ENCODE measurements at places on chromosomes 7 and 10.

GRCh38 chr10:287814-288213, 152.6 kb downstream of the ZMYND11 start:
- no peak for DNase-seq

- DNase-seq, result no peak
These were observed 16.0 kb downstream of the TRIL start for GRCh38 chr7:28942168-28942567.

DNA sequence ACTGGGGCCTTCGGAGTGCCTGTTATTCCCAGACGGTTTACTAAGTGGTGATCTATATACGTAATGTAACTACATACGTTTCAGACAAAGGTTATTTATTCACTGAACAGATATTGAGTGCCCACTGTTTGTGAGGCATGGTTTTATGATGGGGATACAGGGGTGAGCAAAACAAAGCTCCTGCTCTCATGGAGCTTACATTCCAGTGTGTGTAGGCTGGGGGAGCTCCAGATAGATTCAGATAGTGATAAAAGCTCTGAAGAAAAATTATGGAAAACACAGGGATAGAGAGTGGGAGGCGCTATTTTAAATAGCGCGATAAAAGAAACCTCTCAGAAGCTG, 466 bp upstream of the DNAJB12 start:
- no peak for DNase-seq

- no peak for DNase-seq
These were observed 271.9 kb upstream of the MKI67 start for GRCh38 chr10:128398118-128398517.

DNA sequence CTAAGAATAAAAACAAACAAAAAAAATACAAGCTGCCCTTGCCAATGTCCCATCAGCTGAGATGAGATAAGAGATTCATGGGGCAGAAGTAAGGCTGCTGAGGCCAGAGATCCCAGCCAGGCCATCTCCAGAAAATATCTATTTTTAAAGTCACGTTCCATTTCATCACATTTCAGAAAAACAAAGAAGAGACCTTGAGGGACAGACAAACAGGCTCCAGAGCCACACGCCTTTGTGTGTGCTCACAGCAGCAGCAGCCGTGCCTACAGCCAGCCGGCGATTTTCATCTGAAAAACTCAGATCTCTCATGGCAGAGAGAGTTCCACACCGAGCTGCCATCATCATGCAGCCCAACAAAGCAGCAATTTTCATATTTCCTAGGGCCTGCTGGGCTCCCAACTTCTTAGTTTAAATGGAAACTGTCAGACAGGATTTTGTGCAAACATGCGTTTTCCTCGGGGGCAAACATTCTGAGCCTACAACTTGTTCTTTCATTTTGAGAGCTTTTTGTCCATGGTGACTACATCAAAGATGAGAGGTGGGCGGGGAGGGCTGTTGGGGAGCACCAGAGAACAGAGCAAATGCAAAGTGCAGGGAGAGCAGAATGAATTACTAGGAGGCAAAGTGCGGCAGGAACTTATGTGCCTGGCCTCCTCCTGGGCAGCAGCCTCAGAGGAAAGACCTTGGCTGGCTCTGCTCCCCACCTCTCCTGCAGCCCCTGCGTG, 38.8 kb downstream of the DLG5 start:
- no peak for DNase-seq

GRCh38 chr7:155988416-155988815, 176.2 kb upstream of the SHH start:
- no peak for DNase-seq

- no peak for DNase-seq
These were observed 73.1 kb downstream of the LANCL2 start for GRCh38 chr7:55438085-55438756.

DNA sequence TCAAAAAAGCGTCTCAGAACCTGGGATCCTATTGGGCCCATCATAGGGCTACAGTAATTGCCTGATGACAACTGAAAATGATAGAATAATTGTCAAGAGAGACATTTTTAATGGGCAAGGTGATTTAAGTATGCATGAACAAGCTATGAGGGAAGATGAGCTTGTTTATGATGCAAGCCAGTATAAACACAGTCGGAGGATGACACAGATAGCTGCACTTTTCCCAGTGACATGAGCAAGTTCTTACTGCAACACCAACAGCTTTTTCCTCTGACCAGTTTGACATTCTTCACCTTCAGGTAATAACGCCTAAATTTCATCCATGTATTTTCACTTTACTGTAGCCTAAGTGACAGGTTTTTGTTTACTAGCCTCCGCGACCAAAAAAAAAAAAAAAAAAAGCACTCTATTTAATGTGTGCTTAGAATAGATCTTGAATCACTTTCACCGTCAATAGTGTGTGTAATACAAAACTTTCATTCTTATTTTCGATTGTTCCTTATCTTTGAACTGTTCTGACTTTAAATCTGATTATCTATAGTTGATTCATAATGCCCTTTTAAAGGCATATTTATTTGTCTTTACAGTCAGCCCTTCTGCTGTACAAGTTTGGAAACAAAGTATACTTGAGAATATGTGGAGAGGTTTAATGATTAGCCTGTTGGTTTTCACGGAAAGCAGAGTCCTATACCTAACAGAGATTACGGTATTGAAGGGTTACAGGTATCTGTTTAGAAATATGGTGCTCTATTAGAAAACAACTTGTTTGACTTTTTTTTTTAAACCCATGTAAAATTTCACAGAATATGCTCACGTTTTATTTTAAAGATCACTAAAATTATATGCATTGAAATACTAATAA, 1.7 kb downstream of the FOXP2 start:
- no peak for DNase-seq

DNA sequence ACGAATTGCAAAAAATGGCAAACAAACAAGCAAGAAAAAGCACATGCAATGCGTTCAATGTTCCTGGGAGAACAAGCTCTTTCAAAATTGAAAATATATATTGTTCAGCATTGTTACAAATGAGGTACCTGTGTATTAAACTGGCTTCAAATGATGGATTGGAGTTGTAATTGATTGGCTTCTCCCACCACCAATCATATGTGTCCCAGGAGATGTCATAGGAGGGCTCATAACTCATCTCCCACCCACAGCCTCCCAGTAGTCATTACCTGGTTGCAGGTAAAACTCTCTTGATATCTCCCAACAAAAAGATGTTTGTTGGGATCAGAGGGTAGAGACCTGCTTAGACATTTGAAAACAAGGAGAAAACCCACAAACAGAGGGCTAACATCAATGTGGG, 302.9 kb downstream of the BAMBI start:
- no peak for DNase-seq

DNA sequence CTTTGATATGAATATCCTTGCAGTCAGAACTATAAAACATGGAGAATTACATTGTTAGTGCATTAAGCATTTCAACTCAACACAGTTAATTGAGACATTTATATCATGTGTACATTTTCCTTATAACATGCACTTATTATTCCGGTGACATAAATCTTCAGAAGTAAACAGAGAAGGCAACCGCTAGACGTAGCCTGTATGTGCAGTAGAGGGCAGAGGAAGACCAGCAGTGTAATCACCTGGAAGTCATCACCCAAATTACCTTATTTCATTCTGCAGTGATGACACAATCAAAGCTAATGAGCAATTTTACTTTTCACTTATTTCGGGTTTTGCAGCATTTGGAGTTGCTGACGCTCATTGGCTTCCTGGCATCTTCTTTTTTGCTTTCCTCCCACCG, 394.6 kb downstream of the SDK1 start:
- DNase-seq, result no peak

- DNase-seq, result no peak
These were observed 17.5 kb downstream of the FAM20C start for GRCh38 chr7:209906-210305.

DNA sequence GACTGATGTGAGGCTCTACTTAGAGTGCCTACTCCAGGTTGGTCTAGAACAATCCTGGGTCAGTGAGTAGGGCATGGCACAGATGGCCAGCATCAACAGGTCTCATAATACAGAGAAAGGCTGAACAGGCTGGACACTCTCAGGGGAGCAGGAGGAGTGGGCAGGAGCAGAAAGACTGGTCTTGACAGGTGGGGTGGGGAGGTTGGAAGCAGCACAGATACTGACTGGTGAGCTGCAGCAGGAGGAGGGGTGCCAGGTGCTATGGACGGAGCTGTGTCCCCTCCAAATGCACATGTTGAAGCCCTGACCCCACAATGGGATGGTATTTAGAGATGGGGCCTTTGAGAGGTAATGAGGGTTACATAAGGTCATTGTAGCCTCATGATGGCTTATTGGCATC, 190.4 kb upstream of the PLXNA4 start:
- DNase-seq, result no peak

DNA sequence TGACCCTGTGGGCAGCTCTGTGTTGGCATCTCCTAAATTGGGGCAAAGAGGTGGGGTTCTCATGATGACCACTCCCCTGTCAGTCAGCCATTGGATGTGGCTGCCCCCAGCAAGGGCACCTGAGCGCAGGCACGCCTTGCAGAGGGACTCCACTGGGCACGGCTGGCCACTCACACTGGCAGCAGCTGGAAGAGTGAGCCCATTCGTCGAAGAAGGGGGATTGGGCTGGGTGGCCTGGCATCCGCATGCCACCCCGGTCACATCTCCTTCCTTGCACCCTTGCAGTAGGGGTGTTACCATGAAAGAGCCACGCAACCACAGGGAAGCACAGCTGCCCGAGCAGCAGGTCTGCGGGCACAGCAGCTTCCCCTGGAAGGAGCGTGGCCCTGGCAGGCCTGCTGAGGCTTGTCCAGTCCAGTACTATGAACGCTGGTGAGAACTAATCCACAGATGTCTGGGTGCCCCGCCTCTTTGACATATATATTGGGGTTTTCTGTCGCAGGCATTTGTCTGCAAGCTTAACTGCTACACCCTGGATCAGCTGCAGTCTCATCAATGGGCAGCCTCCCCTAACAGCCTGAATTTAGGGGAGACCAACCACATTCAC, 25.7 kb upstream of the GRB10 start:
- DNase-seq, result no peak

- no peak for DNase-seq
These were observed 41.8 kb downstream of the CD36 start for GRCh38 chr7:80679921-80680907.

DNA sequence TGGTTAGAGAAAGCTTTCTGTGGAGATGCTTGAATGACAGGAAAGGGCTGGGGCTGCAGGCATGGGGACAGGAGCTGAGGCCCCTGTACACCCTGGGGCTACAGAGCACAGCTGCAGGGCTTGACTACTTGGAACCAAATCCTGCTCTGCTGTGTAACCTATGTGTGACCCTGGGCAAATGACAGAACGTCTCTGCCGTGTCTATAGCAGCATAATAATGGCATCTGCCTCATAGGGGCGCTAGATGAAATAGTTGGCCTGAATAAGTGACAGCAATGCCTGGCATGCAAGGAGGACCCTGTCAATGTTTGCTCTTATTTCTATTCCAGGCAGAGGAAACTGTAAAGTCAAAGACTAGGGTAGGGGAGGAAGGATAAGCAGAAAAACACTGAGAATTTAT, 254.0 kb downstream of the USP6NL start:
- no peak for DNase-seq

GRCh38 chr7:47902013-47902412, 46.3 kb downstream of the PKD1L1 start:
- no peak for DNase-seq

GRCh38 chr10:106866244-106866845, 298.2 kb downstream of the SORCS1 start:
- DNase-seq, result no peak

- no peak for DNase-seq
These were observed 23.1 kb downstream of the CASD1 start for GRCh38 chr7:94532676-94533075.

- no peak for DNase-seq
These were observed 266.9 kb downstream of the RPS24 start for GRCh38 chr10:78300526-78300925.

GRCh38 chr7:94512735-94513564, 3.3 kb downstream of the CASD1 start:
- no peak for DNase-seq

GRCh38 chr10:110860576-110861241, 11.0 kb upstream of the PDCD4 start:
- peak; percentile 34 for DNase-seq

GRCh38 chr7:66189695-66190503, 15.2 kb upstream of the TPST1 start:
- no peak for DNase-seq

- no peak for DNase-seq
These were observed 24.3 kb downstream of the SEM1 start for GRCh38 chr7:96685353-96685752.

DNA sequence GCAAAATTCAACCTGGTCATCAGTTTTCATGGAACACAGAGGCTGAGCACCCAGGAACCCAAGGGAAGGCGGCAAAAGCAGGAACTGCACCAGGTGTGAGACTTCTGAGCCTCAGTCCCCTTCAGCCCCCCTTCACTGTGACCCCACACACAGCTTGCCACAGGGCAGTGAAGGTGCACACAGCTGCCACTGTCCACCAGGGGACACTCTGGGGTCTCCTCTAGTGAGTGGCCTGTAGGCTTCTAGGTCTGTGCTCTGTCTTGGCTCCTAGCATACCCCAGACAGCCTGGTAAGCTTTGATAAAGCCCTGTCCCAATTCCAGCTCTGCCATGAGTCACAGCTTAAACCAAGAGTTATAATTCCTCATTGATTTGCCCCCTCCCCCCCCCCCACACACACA, 12.1 kb downstream of the KCNH2 start:
- no peak for DNase-seq

DNA sequence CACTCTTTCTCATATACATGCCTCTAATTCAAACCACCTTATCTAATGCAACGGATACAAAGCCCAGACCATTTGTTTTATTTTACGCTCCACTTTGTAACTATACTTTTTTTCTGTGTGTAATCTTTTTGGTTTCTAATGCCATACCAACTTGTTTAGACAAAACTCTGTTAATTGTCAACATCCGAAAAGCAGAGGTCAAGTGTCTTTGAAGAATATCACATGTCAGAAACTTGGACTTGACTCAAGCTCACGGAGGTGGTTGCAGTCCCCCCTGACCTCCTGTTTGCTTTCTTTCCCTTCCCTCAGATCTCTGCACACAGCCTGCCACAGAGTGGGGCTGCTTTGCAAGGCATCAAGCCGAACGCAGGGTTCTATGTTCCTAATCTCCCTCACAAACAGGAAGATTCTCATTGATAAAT, 698.9 kb downstream of the PARD3 start:
- no peak for DNase-seq

GRCh38 chr7:108200326-108200725, 70.2 kb upstream of the LAMB4 start:
- no peak for DNase-seq

- no peak for DNase-seq
These were observed 50.6 kb downstream of the PDK4 start for GRCh38 chr7:95545673-95546072.

DNA sequence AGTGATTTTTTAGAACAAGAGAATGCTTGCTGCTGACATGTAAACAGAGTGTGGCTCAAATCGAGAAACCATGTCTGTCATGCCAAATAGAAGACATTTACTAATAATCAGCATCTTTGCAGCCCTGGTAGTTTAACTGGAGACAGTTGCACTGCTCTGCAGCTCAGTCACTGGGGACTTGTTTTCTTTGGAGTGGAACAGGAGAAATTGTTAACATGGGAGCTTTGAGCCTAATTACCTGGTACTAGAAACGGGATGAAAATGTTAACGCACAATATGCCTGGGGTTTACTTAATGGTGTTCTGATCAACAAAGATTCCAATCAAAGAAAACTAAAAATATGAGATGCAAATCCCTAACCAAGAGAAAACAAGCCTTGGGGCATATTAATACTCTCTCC, 153.5 kb downstream of the NRP1 start:
- DNase-seq, result no peak
